ENCODE measurements at places on chromosomes 3 and 15.
A peak's percentile ranks its signal among the peaks of the same experiment; 100 is the strongest.

DNA sequence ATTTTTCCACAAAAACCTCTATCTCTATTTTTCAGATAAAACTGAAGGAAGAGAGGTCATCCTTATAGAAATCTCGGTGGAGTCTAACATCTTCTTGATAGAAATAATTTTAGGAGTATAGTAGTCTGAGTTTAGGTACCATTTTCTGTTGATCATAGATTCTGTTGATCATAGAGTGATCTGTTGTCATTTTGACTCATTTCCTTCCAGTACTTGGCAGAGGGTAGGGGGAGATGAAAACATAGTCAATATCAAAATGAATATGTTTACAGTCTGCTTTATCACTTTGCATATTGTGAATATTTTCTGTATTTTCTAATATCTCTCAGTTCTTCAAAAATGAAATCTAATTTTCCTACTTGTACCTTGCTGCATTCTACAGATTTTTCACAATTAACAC, 353.4 kb downstream of the FEZF2 start:
- no peak for DNase-seq

DNA sequence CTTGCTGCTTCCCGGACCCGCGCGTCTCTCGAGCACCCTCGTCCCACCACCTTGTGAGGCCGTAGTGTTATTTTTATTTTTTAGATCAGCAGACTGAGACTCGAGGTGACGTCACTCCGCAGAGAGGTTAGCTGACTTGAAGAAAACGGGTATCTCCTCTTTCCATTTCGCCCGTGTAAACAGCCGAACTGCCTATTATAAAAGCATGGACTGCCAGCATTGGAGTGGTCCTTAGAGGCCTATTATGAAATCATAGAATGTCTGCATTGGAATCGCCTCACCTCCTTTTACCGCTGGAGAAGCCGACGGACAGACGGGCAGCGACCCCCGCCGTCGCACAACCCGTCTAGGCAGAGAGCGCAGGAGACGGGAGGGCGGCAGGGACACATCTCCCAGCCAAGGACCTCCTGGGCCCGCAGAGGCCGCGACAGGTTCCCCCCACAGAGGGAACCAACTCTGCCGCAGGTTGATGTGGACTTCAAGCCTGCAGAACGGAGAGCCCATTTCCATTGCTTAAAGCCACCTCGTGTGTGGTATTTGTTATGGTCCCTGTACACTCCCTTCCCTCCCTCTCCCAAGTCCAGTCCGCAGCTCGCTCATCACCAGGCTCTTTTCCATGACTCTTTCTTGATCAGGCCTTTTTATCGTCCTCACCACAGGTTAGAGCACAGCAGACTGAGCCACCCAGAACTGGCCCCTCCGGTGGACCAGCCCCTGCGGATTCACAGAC, 540 bp upstream of the PPP1R2 start:
- DNase-seq: no peak

DNA sequence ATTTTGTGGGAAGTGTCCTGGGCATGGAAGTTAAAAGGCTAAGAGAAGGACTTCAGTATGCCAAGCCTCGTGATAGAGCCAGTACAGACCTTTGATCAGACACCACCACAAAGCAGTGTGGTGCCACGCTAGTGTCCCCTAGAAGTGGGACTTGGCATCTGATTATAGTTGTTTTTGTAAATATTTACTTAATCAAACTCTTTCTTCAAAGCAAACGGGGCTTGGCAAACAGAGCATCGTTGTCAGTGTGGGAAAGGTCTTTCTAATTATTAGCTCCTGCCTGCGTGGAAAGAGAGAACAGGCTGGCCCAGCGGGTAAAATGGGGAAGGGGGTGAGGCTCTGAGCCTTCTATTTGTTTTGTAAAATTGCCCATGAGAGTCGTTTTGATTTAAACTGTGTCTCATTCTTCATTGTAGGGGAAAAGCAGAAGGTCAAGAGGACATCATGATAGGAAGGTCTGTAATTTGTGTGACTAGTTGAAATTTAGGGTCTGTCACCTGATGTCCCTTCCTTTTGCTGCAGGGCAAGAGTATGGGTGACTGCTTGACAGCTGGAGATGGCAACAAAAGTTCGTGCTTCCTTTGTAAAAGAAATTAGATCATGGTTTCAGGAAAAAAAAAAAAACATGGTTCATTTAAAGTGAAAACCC, 105.0 kb downstream of the IQCH start:
- DNase-seq: no peak

GRCh38 chr15:40233727-40234577, 4.9 kb upstream of the PAK6 start:
- no peak for DNase-seq

GRCh38 chr3:127712461-127712860, 39.7 kb downstream of the ABTB1 start:
- no peak for DNase-seq

- DNase-seq: peak; percentile 29
These were observed 379.0 kb upstream of the TPRG1 start for GRCh38 chr3:188792793-188793192.

DNA sequence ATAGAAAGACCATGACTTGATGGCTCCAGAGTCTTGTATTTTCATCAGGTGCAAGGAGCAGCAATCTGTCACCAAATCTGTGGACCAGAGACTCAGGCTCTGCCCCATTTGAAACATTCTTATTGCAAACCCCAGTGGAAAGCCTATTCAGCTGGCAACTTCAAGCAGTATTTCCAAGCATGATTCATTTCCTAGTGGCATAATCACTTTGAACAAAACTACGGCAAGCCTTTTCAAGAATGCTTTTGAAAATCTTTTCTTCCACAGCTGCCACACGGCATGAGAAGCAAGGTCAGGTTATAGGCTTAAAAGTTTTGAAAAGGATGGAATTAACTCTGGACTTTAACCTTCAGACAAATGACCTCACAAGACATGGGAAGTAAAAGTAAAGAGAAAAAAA, 122.0 kb upstream of the BFSP2 start:
- DNase-seq: no peak

DNA sequence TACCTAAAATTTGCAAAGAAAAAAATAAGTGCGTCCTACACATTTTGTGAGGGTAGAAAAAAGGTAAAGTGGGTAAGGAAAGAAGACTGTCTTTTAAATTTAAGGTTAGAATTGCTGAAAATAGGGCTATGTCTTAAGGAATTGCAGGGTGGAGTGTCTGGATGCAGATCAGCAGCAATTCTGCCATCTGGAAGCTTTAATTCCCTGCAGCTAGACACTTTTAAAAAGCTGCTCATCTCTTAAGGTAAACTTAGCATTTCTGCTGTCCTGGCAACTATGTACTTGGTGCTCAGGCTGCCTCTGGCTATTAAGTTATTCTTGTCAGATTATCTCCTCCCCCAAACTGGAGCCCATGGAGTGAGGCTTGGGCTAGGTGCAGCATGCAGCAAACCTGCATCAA, 420.2 kb downstream of the SI start:
- no peak for DNase-seq

DNA sequence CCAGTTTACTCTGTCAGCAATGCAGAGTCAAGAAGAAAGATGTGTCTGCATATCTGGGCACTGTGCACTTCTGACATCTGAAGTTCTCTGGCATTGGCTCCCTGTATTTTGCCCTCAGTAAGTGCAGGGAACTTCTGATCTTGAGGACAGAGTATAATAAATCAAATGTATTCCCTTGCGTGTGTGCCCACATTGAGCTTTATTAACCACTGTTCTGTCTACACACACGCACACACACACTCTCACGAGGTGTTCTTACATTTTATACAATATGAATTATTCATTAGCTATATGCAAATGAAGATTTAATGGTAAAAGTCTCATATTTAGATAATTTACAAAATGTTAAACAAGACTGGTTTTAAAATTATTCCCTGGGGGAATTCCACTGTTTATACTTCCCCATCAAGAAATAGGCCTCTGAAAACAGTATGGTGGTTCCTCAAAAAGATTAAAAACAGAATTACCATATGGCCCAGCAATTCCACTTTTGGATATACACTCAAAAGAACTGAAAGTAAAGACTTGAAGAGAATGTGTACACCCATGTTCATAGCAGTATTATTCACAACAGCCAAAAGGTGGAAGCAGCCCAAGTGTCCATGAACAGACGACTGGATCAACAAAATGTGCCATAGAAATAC, 24.6 kb upstream of the ANPEP start:
- DNase-seq: peak; percentile 68

- no peak for DNase-seq
These were observed at the start of gene IQCF6 for GRCh38 chr3:51779137-51779536. TSS of gene IQCF6 (minus strand) at chr3:51779237. CDS start at chr3:51779224, 13 bp downstream.

DNA sequence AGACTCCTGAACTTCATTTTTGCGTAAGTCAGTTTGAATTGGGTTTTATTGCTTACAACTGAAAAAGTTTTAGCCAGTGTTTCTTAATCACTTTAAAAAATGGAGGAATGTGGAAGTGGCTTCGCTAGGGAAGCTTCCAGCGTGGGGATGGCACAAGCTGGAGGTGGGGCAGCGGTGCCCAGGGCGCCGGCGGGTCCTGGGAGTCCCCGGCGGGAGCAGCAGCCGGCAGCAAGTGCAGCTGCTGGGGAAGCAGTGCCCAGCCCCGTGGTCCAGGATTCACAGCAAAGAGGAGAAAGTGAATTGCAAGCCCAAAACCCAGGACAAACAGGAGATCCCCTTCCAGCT, 301.8 kb upstream of the PROK2 start:
- DNase-seq: peak; percentile 85

DNA sequence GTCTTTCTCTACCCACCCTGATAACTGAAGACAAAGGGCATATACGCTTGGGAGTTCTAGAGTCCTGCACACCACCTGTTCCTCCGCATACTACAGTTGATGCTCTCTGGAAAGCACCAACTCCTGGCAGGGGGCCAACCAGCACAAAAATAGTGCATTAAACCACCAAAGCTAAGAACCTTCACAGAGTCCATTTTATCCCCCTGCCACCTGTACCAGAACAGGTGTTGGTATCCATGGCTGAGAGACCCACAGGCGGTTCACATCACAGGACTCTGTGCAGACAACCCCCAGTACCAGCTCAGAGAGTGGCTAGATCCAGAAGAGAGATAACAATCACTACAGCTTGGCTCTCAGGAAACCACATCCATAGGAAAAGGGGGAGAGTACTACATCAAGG, 114.4 kb upstream of the POU1F1 start:
- no peak for DNase-seq

DNA sequence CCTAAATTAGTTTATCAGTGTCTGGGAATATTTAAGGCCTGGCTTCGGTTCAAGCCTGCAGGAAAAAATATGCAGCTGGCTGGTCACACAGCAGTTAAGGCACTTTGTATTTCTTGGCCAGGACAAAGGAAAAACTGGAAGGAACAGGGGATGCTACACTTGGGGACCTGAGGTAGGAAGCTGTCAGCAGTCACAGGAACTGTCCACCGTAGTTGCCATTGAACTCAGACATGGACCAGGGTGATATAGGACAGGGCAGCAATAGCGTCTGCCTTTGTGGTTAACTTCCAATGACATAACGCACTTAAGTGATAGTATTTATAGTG, 49.1 kb downstream of the NR1D2 start:
- DNase-seq: no peak

GRCh38 chr3:83500422-83500821, 1458.4 kb upstream of the CADM2 start:
- no peak for DNase-seq

Measured in CD14-positive monocyte (primary cell).